Mammary epithelial cell (primary cell): ENCODE measurements at places on chromosomes 12 and 14. TPM values are rescaled to one million over a fixed set of nuclear protein-coding genes. Genes with fewer than 3 reads are reported as not detected.

GRCh38 chr12:119417440-119417839, 82.9 kb downstream of the CCDC60 start:
- DNase-seq, result no peak

DNA sequence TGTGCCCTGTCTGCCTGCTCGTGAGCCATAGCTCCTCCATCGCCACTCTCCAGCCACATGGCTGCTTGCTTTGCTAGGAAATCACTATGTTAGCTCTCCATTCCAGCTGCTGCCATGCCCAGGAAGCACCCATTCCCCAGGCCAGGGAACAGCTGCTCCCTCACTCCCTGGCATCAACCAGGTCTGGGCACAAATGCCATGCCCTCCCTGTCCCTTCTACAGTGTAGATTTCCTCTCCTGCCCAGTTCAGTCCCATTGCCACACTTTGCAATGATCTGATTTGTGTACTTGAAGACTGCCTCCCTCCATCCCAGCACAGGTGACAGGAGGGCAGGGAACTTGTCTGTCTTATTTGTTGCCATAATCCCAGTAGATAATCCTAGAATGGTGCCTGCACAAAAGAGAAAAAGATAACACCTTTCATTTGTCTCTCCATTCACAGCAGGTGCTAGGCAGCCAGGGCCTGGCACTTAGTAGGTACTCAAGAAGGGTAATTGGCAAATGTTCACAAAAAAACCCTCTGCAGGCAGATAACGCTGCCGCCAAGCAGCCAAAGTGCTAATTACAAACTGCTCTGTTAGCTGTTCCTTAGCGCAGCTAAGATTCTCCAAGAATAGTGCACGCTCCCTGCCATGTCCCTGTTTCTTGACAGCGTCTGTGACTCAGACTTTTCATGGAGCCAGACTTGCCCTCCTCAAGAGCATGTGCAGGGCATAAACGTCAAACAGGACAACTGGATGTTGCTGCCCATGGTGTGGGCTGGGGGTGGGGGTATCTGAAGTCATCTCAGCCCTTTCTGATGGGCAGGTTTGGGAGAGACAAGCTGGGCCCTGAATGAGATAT, 69.1 kb downstream of the ARL6IP4 start:
- no peak for DNase-seq

- DNase-seq, result no peak
Observed at GRCh38 chr14:54590481-54590880, 23.6 kb downstream of the SAMD4A start.

- DNase-seq, result no peak
Observed at GRCh38 chr12:130873825-130874224, 2.0 kb downstream of the RAN start.

DNA sequence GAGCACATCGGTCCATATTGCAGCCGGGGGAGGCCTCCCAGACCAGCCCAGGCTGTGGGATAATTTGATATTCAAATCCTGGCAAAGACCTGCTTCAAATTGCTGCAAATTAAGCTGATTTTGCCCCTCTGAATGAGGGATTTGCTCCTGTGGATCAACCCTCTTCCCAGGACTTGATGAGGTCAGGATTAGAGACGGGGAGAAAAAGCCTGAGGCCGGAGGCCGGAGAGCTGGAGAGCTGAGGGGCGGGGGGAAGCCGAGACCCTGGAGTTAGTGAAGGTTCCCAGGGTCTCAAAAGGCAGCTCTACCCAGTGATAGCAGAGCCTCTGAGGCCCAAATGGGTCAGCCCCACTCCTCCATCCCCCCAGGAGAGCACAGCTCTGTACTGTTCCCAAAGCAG, 17.5 kb upstream of the VSX2 start:
- no peak for DNase-seq

Gene SPATA7
- total RNA-seq, result 7.8 and 8.0 TPM in 2 replicates

GRCh38 chr12:54409267-54409666, 9.8 kb downstream of the ITGA5 start:
- DNase-seq, result no peak

Gene CCDC38
- total RNA-seq, result 0.16 TPM in 1 of 2 replicates, not detected in the other

DNA sequence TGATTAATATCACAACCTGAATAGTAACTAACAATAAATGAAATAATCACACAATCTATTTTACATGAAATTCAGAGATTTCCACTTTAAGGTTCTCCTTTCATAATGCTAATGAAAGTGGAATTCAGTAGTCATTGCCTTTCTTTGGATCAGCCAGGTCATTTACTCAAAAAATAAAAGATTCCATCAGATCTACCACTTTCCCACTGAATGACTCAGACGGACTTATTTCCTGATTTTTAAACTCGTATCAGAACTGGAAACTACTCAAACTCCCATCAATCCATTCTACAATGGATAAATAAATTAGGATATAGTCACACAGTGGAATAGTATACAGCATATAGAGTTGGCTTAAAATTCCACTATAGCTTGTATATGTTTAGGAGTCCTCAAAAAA, 237.1 kb downstream of the MED13L start:
- no peak for DNase-seq

Gene OTOGL
- total RNA-seq, result not detected in 2 replicates

Gene PRORP
- total RNA-seq, result 29.0 and 33.5 TPM in 2 replicates

- no peak for DNase-seq
Observed at GRCh38 chr14:105700622-105701288, 174.4 kb downstream of the TMEM121 start.

DNA sequence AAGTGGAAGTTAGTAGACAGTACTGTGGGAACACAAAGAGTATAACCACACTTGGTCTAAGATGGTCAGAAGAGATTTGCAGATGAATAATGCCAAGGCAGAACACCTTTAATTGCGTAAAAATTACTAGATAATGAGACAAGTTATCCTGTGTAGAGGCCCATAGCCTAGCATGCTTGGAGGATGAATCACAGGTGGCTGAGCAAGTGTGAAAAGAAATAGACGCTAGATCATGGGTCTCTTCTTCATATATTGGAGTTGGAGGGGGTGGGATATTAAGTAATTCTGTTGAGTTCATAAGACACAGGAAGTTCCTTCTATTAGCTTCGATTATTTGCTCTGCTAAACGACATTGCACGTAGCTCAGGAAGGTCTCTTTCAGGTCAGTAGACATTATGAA, 454.3 kb upstream of the LMO3 start:
- DNase-seq, result peak; percentile 4

DNA sequence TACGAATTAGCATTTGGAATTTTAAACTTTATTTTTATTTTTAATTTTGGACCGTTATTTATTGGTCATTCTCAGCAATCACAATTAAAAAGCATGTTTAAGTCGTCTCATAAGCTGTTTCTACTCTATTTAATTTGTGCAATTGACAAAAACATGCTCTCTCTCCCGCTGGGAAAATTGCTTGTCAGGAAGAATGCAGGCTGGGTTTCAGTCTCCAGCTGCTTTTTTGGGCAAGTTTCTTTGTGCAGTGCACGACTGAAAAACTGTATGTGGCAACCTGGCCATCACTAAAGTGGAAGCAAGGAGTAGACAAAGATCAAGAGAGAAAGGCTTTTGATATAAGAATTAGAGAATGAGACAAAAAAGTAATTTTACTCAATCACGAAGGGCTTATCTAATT, 941.5 kb upstream of the MDGA2 start:
- DNase-seq, result no peak

Gene STK38L
- total RNA-seq, result 30.2 and 30.9 TPM in 2 replicates

Gene SYNJ2BP
- total RNA-seq, result 13.2 and 18.4 TPM in 2 replicates

GRCh38 chr12:52821826-52822660, 8.1 kb upstream of the KRT4 start:
- no peak for DNase-seq

GRCh38 chr14:52683985-52684520, 11.3 kb downstream of the ERO1A start:
- no peak for DNase-seq

Gene MAP3K9
- total RNA-seq, result 38.9 and 47.2 TPM in 2 replicates

DNA sequence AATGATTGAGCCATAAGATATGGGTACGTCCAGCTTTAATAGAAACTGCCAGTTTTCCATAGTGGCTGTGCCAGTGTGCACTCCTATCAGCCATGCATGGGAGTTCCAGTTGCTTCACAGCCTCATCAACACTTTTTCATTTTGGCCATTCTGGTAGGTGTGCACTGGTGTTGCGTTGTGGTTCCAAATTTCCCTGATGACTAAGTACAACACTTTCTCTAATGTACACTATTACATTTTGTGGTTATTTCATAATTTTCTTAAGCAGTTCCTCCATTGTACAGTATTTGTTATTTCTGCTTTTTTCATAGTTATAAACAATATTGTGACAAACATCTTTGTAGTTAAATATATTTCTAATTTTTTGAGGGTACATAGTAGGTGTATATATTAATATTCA, 21.5 kb upstream of the OAS1 start:
- DNase-seq, result no peak

DNA sequence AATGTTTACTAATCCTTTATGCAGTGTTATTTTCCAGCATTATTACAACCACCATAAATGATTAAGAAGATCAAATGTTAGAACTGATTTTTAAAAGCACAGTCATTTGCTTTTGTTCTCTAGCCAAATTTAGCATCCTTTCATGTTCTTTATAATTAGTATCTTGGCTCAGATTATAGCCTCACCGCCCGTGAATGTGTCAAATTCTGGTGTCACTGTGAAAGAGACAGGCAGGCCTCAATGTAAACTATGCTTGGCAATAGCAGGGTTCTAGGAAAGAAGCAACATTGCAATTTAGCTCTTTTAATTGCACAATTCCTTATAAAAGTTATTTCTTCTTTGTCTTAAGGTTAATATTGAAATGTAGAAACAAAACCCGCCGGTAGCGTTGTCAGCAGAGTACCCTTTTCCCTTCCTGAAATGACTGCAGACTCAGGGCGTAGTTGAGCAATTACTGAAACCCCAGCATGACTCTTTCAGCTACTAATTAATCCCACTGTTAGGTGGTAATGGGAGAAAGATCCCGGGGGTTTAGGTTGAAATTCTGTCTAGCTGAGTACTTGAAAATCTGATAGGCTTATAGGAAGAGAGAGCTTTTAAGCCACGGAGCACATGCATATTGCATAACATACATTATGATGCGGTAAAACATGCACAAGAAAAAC, 1600.5 kb upstream of the SEL1L start:
- no peak for DNase-seq

DNA sequence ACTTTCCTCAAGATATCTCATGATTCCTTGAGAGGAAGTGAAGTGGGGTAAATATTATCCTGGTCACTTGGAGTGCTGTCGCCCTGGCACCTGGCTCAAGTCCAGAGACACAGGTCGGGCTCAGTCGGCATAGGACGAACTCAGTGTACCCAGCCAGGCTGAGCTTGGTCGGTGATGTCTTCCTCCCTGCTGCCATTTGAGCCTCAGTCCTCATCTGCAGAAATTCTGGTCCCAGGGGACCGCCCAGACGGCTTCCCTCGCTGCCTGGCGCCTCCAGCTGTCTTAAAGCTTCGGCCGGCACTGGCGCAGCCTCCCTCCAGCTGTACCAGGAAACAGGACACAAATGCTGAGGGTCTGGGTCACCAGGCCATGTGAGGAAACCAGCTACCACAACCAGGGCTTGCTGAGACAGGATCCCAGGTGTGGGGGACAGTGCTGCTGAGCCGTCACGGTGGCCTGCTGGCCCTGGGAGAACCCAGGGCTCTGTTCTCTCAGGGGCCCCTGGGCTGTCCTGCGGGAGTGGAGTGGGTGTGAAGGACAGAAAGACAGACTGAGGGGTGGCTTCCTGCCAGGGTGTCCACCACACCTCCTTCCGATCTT, 5.0 kb upstream of the KLC1 start:
- DNase-seq, result no peak

GRCh38 chr12:91618281-91618680, 435.7 kb upstream of the DCN start:
- peak; percentile 53 for DNase-seq

- peak; percentile 79 for DNase-seq
Observed at GRCh38 chr14:93234798-93235197, 27.7 kb downstream of the UBR7 start.

Gene GALNT8
- not detected in 2 replicates for total RNA-seq

DNA sequence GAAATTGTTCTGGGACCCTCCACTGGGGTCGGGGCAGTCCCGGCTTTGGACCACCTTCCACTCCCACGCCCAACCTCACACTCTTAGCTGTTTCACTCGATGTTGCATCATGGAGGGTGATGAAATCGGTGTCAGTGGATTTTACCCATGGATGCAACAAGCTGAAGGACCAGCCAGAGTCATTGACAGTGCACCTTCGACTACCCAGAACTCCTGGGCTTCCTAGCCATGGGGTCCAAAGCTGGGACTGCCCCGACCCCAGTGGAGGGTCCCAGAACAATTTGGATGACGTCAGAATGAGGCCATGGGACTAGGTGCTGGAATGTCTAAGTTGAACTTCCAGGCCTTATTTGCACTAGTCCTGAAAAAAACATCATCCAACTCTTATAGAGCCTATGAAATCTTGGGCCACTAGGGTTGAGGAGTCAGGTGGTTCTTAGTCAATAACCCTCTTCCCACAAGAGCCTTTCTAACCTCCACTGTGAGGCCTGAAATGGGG, 882 bp upstream of the IL23A start:
- DNase-seq, result no peak

- no peak for DNase-seq
Observed at GRCh38 chr12:45305907-45306306, 90.0 kb downstream of the ANO6 start.

GRCh38 chr12:111172786-111173185, 196.1 kb downstream of the PHETA1 start:
- DNase-seq, result no peak

DNA sequence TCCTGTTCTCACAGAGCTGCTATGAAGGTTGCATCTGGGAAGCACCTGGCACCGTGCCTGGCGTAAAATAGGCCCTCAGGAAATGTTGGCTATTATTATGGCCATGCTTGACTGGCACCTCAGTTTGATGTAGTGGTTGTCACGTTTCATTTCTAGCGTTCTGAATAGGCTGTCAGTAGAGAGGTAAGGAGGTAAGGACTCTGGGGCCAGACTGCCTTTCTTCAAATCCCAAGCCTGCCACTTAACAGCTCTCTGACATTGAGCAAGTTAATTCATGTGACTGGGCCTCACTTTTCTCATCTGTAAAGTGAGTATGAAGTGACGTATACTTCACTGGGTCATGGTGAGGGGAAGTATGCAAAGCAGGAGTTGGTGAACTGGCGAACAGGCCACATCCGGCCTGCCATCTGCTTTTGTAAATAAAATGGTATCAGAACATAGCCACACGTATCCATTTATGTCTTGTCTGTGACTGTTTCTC, 196.2 kb downstream of the CACNA1C start:
- no peak for DNase-seq

- no peak for DNase-seq
Observed at GRCh38 chr12:124370851-124371250, 76.0 kb downstream of the RFLNA start.
